GM12891 (cell line): ENCODE measurements at places on chromosomes 2 and 18.

DNA sequence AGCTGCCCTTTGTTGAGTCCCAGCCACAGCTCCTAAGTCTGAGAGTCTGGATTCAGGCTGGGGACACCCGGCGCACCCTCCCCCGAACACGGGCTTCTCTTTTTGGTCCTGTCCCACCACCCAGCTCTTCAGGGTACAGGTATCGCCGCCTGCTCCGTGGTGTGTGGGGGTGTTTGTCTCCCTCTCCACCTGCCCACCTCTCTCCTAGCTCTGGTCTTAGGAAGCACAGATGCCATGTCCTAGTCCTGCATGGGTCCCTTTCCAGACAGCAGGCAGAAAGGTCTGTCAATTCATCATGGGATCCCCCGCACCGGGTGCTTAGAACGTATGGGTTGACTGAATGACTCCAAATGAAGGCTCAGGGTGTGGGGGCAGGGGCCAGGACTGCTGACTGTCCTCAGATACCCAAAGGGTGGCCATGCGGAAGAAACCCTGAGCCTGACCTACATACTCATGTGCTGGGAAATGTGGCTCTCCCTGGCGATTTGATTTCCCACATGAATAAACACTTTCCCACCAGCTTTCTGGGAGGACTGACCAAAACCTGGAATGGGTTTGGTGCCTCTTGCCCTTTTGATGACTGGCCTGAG, 156.8 kb downstream of the CELF4 start:
- DNase-seq = no peak

DNA sequence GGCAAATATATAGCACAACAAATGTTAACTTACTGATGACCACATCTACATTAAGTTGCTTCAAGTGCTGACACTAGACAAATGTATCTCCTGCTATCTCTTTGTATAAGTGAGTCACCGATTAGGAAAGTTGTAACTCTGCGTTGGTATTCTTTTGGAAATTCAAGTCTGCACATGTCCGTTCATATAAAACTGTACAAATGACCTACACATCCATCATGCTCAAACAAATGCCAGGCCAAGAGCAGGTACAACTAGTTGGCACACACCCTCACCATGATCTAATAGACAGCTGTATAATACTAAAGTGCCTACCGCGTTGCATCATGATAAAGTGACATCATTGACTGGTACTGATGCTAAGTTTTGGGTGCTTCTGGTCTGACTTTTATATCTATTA, 141.1 kb downstream of the RBMS1 start:
- DNase-seq = no peak

- peak; percentile 55 for DNase-seq
Observed at GRCh38 chr2:160210599-160211138, 10.6 kb upstream of the ITGB6 start.

- DNase-seq = no peak
Observed at GRCh38 chr2:5700551-5700950, 8.4 kb downstream of the SOX11 start.

GRCh38 chr2:73925033-73925704, 1.5 kb upstream of the DGUOK start:
- DNase-seq = no peak

DNA sequence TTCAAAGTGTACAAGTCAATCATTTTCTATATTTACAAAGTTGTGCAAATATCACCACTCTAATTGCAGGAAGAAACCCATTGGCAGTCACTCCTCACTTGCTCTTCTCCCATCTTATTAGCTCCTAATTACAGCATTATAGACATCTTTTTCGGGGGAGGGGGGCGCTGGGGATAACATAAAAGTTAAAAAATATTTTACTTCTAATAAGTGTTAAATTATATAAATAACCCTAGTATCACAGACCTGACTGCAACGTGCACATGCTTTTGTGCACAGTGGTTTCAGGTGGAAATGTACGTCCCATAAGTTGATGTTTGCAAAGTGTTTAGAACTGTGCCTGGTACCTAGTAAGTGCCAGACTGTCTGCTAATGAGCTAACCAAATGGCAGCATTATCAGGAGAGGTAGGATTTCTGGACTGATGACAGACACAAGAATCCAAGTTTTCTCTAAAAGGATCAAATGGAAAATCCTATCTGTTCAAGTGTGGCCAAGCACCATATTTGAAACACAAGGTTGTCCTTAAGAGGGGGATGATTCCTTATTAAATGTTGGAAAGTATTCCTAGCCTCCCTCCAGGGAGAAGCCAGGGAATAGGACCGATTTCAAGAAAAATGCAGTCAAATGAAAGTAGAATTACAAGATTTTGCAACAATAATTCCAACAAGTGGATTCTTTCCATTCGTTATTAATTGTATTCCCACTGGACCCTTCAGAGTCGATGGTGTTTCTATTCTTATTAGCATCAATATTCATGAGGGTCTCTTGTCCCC, 70.0 kb downstream of the ACKR3 start:
- no peak for DNase-seq

DNA sequence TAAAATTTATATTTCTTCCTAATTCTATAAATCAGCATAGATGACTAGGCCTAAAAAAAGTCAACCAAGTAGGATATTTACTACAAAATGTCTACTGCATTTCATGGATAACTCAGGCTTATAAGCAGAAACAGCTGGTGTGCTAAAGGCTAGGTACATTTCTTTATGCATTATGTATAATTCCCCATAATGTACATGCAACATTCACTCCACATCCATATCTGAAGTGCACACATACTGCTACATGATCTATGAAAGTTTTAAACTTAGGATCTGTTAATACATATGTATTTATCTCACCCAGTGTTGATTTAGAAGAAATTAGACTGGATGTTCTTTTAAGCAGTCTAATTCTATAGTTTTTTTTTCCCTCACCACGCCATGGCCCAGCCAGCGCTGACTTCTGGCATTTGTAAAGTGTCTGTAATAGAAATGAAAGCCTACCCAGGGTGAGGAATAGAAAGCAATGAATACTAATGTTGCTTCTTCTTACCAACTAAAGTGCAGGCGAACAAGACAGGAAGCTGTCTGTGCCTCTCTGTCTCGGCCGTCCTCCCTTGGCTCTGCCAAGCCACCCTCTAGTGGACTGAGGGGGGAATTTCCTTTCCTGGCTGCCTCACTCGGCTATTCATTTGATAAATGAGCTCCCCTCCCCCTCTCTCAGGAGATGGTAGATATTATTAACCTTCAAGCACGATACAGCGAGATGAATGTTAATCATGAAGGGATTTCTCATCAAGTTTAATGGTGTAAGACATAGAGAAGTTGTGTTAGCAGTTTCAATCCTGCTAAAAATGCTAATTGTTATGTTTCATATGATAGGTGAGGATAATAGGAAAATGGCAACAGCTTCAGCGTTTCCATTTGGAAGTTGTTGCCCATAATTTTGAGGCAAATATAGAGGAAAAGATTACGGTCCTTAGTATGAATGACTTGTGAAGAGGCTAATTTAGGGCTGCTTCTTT, 384.5 kb downstream of the MTX2 start:
- no peak for DNase-seq

DNA sequence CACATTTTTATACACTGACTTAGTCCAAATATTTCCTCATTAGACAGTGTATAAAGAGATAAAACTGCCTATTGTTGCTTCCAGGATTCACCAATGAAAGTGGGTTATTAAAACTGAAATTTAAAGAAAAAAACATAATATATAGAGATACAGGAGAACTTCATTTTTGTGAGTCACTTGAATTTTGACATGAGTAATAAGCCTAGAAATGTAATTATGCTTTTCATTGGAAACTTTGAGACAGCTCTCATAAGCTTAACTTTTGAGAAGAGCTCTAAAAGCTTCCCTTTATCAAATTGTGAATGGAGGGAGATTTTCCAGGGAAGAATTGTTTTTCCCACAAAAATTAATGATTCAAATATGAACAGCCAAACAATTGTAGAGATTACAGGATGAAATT, 14.1 kb downstream of the DYNC2LI1 start:
- no peak for DNase-seq

DNA sequence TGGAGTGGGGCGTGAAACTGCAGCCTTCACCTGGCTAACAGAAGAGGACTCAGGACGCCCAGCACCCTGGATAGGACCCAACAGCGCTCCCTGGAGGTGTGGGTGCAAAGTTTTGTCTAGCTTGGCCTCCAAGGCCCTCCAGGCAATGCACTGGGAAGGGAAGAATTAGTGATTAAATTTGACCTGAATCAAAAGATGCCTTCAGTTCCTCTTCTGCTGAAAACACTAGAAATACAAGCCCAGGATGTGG, 779 bp upstream of the TRIB2 start:
- DNase-seq = peak; percentile 42

DNA sequence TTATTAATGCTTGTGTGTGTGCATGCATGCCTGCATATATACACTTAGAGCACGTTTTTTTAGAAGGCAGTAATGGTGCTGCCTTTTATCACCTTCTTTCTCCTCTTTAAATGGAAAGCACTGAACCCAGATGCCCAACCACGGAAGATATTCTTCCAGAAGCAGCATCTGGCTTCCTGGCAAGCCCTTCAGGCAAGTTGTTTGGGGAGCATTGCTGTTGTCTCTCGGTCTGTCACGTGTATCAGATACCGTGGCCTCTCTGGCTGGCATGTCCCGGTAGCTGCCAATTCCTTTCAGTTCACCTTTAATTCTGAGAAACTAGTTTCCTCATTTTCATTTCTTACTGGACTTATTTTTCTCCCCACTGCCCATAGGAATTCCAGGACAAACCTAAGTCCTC, 587.8 kb downstream of the ARHGAP15 start:
- DNase-seq = no peak

DNA sequence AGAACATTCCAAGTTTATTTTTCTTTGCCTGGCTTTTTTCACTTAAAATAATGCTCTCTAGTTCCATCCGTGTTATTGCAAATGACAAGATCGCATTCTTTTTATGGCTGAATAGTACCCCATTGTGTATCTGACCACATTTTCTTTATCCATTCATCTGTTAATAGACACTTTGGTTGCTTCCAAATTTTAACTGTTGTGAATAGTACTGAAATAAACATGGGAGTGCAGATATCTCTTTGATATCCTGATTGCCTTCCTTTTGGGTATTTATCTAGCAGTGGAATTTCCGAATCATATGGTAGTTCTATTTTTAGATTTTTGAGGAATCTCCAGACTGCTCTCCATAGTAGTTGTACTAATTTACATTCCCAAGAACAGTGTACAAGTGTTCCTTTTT, 230.5 kb downstream of the FIGN start:
- no peak for DNase-seq

DNA sequence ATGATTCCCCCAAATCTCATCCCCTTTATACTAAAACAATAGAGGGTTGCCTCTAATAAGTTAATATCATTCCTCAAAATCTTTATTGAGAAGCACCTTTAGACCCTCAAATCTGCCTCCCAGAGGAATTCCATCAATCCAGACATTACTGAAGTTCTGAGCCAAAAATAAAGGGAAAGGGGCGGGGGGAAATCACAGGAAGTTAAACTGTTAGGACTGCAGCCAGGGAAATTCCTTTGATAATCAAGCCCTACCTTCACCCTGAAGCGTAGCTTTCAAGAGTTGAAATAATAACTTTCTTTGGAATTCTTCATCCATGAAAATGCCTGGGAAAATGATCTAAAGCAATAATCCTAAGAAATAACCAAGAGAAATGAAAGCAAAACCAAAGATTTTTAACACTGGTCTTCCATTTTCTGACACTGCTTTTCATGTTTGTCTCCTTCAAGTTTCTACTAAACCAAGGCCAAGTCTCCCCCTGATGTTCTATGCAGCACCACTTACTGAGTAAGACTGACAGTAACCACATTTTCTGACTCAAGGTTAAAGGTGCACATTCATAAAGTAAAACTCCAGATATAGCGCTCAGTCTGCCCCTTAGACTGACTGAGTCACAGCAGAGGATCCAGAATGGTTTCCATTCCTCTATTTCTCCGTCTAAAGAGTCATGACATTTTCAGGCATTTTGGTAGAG, 78.2 kb downstream of the TCF4 start:
- DNase-seq = peak; percentile 23

DNA sequence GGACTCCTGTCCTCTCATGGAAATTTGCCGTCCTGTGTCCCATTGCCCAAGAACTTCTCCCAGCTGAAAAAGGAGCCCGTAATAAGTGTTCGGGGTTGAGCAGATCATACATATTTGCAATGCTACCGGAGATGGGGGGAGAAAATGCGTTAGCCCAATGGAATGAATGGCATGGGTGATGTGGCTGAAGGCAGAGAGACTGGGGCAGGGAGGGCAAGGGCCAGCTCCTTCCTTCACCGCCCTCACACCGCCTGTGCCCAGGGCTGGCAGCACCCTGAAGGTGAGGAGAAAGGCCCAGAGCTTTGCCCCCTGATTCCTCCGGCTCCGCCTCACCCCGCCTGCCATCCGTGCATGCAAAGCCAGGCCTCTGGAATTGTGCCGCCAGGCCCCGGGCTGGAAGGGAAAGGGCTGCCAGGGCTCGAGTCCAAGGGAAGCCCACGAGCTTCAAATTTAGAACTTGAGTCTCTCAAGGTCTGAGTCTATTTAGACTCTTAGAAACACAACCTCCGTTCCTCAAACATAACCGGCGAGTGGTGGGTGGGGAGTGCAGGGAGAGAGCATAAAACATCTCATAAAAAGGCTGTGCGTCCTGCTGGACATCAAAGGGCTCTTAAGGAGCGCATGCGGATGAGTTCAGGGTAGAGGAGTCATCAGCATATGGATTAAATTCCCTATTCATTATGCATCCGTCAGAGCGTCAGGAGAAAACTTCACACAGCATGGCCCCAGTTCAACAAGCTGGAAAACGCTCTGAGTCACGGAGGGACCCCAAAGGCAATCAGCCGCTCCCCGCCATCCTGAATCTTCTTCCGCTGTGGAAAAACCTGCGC, 121.7 kb upstream of the GLI2 start:
- DNase-seq = no peak

DNA sequence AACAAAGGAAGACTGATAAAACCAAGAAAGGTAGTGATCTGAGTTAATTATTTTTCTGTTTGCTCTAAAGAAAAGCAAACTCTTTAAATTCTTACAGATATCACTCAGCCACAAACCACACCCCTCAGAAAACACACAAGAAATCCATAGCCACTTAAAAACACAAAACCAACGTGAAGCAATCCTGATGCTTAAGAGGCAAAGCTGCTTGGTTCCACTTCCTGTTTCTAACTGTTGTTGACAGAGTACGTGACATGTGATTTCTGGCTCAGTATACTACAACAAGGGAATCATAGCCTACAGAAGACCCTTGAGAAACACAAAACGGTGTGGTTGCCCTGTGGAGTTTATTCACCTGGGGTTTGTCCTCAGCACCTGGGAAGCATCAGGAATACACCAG, 240.9 kb upstream of the APCDD1 start:
- DNase-seq = peak; percentile 7

- no peak for DNase-seq
Observed at GRCh38 chr2:6909431-6910385, 7.5 kb upstream of the RNF144A start.

DNA sequence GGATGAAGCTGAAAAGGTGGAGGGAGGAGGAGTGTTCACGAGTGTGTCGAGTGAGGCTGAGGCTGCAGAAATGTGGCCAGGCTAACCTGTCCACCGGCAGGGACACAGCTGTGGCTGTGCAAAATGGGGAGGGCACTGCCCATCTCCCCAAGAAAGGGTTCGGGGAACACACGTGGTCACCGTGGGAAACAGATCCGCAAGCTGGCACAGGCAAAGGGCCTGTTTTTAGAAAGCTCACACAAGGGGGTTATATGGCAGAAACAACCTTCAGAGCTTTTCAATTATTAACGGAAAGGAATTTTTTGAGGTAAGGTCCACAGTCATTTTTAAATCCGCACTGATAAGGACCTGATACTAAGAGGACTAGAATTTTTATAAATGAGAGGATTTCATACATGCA, 35.7 kb downstream of the SH3YL1 start:
- no peak for DNase-seq
